Activated CD4-positive, CD25-positive, alpha-beta regulatory T cell treated with anti-CD3 and anti-CD28 coated beads, Interleukin-2, amount 50 U/mL, for 72 hours (primary cell): ENCODE measurements at places on chromosomes 6 and 20.

DNA sequence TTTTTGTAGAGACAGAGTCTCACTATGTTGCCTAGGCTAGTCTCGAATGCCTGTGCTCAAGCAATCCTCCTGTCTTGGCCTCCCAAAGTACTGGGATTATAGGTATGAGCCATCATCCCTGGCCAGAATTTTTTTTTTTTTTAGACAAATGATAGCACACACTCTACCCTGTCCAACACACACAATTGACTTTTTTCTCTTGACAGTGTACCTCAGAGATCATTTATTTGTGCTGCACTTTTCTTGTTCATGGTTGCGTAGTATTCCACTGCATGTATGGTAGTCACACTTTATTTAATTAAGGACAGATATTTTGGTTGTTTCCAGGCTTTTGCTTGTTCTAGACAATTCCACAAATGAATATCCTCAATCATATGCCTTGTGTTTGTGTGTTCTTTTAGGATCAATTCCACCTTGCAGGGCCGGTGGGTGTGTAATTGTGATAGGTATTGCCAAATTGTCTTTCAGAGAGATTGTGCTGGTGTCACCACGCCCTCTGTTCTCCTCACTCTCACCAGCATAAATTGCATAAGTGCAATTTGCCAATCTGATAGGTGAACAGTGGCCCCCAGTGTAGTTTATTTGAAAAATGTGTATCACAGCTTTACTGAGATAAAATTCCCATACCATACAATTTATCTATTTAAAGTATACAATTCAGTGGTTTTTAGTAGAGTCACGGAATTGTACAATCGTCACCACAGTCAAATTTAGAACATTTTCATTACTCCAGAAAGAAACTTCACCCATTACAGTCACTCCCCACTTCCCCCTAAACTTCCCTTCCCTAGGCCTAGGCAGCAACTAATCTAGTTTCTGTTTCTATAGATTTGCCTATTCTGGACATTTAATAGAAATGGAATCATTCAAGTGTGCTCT lies 20.1 kb downstream of the SRC start:
- DNase-seq, result no peak

DNA sequence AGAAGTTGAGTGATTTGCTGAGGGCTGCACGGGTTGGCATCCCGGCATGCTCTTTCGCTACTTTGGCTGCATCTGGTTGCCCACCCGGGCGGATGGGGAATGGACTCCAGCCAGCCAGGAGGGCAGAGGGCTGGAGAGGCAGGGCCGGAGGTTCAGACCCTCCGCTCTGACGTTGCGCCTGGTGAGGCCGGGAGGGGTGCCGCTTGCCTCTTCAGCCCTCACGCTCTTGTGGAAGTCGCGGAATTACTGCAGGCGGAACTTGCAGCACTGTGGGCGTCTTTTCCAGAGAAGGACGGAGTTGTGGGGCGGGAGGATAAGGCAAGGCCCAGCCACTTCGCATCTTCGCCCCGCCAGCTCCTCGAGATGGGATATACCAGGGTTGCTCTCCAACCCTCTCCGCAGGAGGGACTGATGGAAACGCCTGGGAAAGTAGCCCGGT lies 656 bp downstream of the RTEL1 start:
- DNase-seq, result no peak

GRCh38 chr6:2968600-2969135 lies 2.7 kb downstream of the SERPINB6 start:
- DNase-seq, result no peak

DNA sequence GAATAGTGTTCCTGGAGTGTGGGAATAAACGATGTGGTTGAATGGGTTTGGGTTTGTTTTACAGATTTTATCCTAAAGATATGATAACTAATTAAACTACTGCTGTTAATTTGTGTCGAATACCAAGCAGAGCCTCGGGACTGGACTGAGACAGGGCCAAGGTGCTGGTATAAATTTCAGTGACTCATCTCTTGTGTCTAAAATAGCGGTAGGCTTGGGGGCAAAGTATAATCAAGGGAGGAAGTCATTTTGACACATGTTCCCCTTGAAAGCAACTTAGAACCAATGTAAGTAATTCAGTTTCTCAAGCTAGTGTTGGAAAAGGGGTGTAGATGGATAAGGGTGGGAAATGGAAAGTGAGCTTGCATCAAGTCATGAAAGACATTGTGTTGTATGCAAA lies 108.4 kb downstream of the PLCB4 start:
- no peak for DNase-seq

DNA sequence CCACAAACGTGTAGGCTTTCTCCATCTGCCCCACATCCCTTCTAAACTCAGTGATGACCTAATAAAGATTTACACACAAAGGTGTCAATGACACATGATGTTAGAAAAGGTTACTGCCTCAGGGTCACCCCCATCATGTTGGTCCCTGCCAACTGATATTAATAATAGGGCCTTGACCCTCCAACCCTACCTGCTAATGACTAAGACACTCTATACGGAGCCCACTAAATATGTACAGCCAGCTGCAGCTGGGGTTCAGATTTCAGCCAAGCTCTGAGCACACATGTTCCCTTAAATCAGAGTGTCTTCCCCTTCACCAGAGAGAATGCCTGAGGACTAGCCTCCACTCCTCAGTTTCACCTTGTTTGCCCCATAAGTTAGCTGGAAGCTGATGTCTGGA lies 67.4 kb upstream of the SNRPB2 start:
- DNase-seq, result no peak

DNA sequence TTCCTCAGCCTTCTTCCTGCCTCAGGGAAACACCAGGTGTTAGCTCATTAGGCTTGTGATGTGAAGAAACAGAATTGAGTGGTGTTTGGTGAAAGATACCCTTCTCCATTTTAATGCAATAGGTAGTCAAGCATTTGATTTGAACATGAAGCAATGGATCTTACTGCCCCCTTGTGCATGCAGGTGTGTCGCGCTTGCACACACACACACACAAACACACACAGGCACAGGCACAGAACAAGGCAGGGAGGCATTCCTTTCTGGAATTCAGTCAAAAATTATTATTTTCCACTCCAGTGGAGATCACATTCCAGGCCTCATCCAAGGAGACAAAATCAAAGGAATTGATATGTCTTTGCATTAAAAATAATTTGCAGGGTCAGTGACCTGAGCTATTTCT lies 667.0 kb upstream of the MARCKS start:
- no peak for DNase-seq

GRCh38 chr20:40081653-40082052 lies 607.4 kb downstream of the MAFB start:
- DNase-seq, result no peak
